Stimulated activated CD4-positive, alpha-beta T cell treated with anti-CD3 and anti-CD28 coated beads, TNF-alpha, amount 100 ng/mL, for 4 hours (primary cell): ENCODE measurements at places on chromosomes 3 and 15.

GRCh38 chr3:146033950-146034349, 127.0 kb downstream of the PLOD2 start:
- DNase-seq: no peak

DNA sequence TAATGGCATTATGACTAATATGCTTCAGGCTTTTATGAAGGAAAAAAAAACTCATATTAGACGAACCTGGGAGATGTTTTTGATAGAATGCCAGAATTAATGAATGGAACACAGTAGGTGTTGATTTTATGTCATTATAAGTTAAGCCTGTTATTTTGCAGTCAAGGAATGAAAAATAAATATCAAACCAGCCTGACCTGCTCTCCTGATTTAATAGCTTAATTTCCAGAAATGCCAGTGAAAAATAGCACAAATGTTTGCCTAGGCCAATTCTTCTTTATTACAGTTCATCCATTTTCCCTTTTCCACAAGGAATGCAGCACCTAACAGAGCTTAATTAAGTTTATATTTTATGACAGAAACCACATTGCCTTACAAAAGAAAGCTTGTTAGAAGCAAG, 292.0 kb downstream of the TBL1XR1 start:
- no peak for DNase-seq

- no peak for DNase-seq
These were observed 3.1 kb downstream of the RCCD1 start for GRCh38 chr15:90957791-90958190.

DNA sequence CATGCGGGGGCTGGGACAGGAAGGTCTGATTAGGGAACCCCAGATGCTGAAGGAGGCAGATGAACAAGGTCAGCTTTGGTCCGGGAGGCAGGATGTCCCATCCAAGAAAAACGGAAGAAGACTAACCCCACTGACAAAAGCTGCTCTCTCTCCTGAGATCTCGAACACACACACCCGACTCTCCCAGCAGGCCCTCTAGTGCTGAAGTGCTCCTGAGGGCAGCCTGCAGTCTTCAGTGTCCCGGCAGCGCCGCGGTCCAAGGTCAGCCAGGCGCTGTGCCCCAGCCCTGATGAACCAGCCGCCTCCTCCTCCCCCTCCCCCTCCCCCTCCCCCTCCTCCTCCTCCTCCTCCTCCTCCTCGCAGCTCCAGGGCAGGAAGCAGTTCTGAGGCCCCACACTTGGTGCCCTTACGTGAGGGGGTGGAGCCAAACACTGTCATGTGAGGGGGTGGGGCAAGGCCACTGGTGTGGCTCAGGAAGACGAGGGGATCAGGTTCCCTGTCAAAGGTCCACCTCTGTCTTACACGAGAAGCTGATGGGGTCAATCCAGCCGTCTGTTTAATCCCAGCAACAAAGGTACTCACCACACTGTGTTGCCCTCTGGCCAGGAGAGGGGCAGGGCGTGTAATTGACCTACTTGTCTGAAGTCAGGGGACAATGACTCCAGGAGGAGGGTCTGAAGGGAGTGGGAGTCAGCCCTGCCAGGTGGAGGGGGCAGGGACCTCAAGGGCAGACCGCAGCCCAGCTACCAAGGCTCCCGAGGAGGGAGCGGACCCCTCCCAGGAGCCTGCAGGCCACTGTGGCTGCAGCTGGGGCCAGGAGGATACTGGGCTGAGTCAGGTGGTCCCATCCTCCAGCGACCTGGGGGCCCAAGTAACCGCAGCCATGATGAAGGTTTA, 34.3 kb downstream of the PRR23E start:
- no peak for DNase-seq

DNA sequence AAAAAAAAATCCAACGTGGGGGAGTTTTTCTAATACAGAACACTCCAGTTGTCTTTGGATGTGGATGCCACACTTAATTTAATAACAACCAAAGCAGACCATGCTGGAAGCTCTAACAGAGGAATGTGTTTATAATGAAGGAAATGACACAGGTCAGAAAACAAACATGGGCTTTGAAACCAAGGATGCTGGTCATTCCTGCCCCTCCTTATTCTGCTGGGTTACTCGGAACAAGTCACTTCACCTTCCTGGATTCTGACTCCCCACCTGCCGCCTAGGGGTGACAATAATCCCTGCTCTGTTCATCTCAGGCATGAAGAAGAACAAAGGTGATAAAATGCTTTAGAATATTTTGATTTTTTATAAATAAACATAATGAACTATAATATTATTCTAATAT, 240.9 kb upstream of the ADAMTS9 start:
- no peak for DNase-seq

DNA sequence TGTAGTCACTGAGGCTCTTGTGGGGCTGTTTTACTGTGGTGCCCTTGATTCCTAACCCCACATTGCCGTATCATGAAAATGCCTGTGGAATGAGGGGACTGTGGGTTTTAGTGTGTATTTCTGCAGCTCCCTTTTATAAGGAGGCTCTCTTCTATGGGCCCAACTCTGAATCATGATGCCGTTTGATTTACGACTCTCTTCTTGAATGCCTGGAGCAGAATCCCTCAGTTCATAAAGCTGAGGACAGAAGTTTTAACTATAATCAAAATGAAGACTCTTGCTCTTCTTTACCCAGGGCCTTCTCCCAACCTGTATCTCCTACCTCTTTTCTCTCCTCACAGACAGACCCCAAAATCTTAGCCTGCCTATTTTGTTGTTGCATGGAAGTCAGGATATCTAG, 109.5 kb downstream of the RARB start:
- no peak for DNase-seq

DNA sequence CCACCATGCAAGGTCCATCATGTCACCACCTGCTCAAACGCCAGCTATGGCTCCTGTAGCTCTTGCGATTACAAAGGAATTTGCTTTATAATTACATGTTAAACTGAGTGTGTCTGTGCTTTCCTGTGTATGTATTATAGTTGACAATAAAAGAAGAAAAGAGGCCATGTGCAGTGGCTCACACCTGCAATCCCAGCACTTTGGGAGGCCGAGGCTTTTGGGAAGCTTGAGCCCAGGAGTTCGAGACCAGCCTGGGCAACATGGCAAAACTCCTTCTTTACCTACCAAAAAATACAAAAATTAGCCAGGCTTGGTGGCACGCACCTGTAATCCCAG, 27.0 kb downstream of the ATRIP start:
- DNase-seq: no peak

- no peak for DNase-seq
These were observed 6.2 kb downstream of the TSC22D2 start for GRCh38 chr3:150414258-150414657.

GRCh38 chr3:147369661-147370123, 36.7 kb downstream of the ZIC4 start:
- DNase-seq: no peak

DNA sequence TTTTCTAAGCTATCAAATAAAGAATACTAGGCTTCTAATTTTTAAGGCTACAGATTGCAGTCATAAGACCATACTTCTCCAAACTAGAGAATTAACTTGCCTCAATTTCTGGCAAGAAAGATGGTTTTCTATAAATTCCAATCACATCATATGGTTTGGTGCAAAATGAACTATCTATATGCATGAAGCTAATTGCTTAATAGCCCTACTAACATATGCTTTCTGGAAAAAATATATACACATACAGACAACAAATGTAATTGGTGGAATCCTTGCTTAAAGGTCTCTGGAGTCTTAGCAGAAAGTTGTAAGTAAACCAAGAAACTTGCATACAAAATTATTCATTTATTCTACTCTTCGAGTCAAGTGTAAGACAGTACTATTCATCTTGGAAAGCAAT, 113.1 kb upstream of the NANOGP8 start:
- DNase-seq: no peak

DNA sequence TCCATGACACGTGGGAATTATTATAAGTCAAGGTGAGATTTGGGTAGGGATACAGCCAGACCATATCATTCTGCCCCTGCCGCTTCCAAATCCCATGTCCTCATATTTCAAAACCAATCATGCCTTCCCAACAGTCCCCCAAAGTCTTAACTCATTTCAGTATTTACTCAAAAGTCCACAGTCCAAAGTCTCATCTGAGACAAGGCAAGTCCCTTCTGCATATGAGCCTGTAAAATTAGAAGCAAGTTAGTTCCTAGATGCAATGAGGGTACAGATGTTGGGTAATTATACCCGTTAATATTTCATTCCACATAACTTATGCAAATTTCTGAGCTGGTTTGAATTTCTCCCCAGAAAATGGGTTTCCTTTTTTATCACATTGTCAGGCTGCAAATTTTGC, 47.7 kb downstream of the RNF111 start:
- no peak for DNase-seq

- DNase-seq: no peak
These were observed 43.2 kb downstream of the NBEAL2 start for GRCh38 chr3:47022641-47023071.
